Ascending aorta (tissue), 2 donors: ENCODE measurements at places on chromosomes 2 and 18. TPM values are rescaled to one million over a fixed set of nuclear protein-coding genes. Genes with fewer than 3 reads are reported as not detected.

Gene TRAPPC8
- total RNA-seq: 6.8 TPM

- DNase-seq: no peak
These were observed 105.6 kb upstream of the ST3GAL5 start for GRCh38 chr2:85994421-85994777.

Gene FBXO48
- total RNA-seq: 1.2 TPM

Gene CAVIN2
- total RNA-seq: 43.4 TPM

Gene HOXD1
- 9.8 TPM for total RNA-seq

DNA sequence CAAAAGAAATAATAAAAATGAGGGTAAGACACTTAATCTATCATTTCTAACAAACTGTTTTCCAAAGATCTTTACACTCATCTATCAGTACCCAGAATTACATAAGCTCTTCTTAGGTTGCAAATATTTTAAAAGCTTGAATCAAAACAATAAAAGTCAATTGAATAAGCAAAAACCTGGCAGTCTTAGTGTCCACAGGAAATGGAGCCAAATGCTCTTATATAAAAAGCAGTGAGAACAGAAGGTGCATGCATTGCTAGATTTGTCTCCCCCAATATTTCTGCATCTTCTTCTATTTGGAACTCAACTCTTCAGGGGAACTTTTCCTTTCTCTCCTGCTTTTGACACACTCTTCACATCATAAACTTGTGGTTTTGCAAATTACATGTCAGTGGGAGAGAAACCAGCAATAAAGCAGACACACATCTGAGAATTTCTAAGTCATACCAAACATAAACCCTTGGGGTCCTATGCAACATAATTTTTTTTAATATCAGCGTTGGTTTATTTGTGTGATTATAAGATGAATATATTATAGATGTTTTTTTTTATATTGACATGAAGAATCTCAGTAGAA is 343.9 kb upstream of the ACVR2A start:
- no peak for DNase-seq

Gene PPP1R1C
- not detected for total RNA-seq

DNA sequence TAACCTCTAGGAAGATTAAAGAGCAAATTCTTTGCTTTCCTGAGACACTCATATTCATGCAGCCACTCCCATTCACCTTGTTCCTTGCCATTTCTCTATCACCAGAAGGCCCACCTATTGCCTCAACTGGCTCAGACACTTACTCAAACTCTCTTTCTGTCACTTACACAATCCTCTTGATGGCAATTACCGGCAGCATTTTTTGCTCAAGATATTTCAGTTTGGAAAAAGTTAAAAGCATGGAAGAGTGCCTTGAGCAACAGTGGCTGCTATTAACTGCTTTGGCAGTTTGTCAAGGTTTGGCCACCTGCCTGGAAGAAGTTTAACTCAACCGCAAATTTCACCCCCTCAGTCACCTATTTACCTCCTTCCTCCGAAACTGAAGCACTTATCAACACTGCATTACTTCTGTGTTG is 1104.0 kb upstream of the PIK3C3 start:
- no peak for DNase-seq

Gene TTN
- 7.6 TPM for total RNA-seq

GRCh38 chr2:26922405-26923188 is 47.8 kb upstream of the MAPRE3 start:
- DNase-seq: no peak

GRCh38 chr2:70887550-70888246 is 48.0 kb upstream of the ATP6V1B1 start:
- DNase-seq: no peak

DNA sequence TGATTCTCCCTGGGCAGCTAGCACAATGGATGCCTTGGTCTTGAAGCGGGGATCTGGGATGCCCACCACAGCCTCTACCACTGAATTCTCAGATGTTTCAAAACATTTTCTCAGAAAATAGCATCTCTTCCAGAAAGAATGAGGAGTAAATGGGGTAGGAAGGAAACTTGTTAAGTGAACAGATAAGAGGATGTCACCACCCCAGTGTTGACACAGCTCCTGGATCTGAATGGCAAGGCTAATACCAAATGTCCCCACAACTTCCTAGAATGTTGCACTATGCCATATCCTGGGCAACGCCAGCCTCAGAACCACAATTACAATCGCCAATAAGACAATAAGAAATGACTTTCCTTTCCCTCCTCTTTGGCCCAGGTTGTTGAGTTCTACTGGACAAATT is 177.2 kb downstream of the BCL11A start:
- no peak for DNase-seq

Gene CERKL
- total RNA-seq: not detected

Gene BOLL
- not detected for total RNA-seq

DNA sequence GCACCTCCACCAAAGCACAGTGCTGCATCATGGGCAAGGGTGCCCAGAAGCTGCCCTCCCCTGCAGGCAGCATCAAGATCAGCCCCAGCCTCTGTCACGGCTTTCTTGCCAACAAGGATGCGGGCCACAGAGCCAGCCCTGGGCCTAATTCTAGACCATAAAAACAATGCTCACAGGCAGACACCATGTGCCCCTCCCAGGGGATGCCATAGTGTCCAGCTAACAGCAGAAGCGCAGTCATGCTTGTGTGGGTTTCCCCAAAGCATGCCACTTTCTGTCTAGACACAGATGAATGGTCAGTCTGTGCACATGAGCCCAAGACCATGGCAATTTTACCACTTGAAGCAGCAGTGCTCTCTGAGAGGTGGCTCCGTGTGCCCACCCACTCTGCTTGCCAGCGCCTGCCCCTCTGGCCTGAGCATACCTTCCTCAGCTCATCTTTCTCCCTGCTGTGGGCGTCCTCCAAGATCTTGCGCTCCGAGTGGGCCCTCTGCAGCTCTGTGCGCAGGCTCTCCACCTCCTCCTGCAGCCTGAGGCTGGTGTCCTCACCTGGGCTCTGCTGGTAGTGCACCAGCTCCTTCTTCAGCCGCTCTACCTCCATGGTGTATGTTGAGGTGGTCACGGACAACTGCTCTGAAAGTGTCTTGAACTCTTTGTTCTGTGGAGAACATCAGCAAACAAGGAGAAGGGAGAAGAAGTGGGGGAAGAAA is 81.3 kb upstream of the ACAA2 start:
- no peak for DNase-seq

- DNase-seq: no peak
These were observed 52.1 kb downstream of the SLC38A11 start for GRCh38 chr2:164903204-164903603.

- DNase-seq: no peak
These were observed 146.7 kb downstream of the PARD3B start for GRCh38 chr2:204691911-204692510.
